ENCODE measurements at places on chromosomes 2 and 18.

DNA sequence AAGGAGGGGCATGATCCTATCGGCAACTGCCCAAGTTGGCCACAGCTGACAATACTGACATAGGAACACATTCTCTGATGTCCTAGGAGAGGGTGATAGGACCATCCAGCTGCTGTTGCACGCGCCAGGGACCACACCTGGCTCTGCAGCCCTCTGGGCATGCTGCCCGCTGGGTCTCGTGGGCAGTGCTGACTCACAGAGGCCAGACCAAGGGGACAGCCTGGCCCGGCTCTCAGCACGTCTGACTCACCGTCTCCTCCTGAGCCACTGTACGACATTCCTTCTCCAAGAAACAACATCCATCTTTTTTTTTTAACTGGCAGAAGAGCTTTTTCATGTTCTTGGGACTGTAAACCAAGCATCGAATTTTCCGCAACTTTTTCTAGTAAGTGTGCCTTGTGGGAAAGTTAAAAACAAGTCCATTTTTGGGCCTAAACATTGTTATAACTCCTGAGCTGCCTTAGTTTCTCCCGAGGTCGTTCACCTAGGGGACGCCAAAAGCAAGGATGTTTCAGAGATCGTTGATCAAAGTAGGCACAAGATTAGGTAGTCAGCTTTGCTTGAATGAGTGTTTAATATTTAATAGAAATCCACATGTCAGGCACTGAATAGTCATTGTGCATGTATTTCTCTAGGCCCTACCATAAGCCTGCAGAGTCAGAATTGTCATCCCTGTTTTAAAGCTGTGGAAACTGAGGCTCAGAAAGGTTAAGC lies 100.3 kb downstream of the TTC32 start:
- no peak for DNase-seq

DNA sequence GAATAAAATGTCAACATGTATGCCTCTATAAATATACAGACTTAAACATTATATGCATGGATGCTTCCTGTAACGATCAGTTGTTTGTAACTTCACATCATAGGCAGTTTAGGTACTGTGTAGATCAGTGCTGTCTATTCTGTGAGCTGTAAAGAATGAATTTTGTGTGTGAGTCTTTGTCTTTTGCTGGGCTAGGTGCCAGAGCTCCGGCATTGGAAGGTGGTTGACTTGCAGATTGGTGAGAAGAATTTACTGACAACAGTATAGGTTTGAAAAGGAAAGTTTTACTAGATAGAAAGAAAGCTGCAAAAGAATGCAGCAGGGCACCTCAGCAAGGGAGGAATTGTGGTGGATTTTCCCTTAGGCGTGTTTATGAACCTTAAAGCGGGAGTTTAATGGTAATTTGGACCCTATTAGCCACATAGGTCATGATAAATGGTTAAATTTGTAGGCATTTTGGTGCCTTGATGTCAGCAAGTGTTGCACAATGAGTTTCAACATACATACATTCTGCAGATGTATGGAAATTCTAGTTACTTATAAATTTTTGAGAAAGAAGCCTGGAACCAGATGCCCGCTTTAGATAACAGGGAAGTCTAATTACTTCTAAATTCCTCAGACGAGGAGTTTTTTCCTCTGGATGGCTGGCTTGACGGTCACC lies 6.7 kb upstream of the QPCT start:
- no peak for DNase-seq

DNA sequence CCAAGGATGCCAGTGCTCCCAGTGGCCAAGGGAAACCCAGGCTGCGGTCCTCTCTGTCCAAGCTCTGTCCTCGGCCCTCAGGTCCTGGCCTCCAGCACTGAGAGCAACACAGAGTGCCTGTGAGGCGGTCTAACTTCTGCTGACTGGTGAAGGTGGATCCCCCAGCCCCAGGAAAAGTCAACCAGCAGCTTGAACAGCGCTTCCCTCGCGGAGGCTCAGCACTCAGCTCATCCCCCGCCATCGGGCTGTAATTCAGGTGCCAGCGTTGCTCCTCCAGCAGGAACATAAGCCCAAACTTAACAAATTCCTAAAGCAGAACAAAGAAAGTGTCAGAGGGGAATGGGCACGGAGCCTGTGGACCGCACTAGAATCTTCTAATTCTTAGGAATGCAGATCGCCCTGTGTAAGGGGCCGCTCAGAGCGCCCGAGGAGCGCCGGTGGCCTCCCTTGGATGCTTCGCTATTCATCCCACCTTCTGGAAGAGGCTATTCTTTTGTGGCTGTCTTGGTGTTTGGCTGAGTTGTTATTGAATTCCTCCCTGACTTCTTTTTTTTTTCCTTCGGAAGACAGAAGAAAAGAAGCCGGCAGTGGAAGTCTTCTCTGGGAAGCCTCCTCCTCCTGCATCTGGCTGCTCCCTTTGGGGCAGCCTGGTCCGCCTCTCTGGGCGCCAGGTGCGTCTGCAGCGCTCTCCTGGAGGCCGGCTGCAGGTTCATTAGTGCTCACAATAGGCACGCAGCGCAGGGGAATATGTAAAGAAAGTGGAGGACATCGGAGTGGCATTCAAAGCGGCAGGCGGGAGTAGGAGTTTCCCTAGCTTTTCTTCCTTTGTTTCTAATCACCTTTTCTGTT lies 905.6 kb downstream of the TSN start:
- no peak for DNase-seq

DNA sequence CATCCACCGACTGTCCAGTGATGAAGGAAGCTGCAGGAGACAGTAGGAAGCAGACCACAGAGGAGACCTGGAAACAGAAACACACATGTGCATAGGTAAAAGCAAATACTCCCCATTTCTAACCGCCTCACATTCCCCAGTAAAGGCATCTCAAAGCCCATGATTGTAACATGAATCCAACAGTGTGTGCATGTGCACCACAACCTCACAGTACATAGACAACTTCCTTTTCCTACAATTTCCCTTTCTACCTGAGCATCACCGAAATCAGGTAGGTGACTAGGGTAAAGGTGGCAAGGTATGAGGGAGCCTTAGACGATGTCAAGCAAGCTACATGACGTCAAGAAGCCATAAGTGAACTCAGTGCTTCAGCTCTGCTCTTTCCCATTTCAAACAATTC lies 30.6 kb upstream of the MREG start:
- DNase-seq, result no peak

- no peak for DNase-seq
These were observed 516.5 kb upstream of the NETO1 start for GRCh38 chr18:73384246-73384645.

DNA sequence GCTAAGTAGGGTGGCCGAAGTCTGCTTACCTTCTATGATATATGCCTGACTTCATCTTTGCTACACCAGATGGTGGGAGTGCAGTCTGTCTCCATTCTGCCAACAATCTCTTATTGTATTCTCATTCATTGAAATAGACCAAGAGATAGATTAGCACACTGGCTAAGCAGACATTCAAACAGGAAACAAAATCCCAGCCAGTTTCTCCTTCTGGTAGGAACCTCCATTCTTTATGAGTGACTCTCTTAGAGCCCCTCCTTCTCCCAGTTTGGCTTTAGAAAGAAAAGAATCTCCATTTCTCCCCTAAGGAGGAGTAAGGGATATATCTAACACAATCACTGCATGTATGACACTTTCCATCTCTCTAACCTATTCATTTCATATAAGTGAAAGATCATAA lies 118.9 kb upstream of the COL5A2 start:
- DNase-seq, result no peak

DNA sequence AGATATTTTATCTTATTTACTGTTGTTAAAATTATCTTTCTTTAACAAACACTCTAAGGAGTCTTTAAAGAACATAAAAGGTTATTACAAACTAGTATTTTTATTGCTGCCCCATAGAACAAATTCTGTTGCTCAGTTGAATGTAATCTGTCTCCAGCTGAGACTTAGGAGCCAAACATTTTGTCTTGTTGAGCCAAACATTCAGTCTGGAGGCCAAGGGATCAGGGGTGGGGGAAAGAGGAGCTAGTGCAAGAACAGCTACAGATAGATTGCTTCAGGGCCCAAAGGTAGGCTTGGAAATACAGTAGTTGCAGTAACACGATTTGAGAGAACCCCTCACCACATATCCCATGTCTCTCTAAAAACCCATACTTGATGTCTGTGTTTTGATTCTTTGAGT lies 51.2 kb downstream of the TPGS2 start:
- DNase-seq, result no peak

GRCh38 chr2:468648-469336 lies 180.9 kb upstream of the ALKAL2 start:
- no peak for DNase-seq

- no peak for DNase-seq
These were observed 298.4 kb upstream of the HS6ST1 start for GRCh38 chr2:128617029-128617590.

DNA sequence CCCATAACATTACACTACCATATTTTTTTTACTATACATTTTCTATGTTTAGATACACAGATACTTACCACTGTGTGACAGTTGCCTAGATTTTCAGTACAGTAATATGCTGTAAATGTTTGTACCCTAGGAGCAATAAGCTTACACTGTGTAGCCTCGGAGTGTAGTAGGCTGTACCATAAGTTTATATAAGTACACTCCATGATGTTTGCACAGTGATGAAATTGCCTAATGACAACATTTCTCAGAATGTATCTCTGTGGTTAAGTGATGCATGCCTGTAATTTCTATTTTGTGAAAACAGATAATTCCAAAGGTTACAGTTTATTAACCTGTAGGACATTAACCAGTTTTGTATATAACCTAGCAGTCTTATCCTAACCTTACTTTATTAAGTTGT lies 128.1 kb upstream of the RBMS1 start:
- DNase-seq, result no peak

- DNase-seq, result no peak
These were observed 18.6 kb downstream of the ERCC3 start for GRCh38 chr2:127275356-127275755.

DNA sequence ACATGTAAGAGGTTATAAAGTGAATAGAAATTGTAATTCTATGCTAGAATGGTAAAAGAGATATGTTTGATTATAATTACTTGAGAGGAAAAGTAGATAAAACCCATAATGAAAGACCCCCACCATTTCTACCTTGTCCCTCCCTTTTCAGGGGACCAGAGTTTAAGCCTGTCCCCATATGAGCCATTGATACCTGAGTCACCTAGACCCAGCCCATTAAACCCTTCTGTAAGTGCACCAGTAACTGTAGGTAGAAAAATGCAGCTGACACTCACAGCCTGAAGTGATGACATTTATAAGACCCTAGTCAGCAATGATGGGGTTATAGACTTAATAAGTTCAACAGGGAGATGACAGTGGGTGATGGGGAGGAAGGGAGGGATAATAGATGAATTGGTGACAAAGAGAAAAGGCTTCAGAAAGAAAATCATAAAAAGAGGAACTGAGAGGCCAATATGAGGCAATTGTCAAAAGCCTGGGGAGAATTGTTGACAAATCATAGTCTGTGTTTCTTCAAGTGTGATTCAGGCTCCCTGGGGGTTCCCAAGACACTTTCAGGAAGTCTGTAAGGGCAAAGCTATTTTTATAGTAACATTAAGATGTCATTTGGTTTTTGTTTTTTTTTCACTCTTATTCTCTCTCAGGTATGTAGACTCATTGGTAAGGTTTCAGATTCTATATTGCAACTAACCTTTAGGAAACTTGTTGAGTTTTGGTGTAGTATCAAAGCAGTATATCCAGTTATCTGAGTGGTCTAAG lies 544.2 kb downstream of the SATB2 start:
- DNase-seq, result no peak

- no peak for DNase-seq
These were observed 160.9 kb downstream of the MIB1 start for GRCh38 chr18:21901423-21901945.

GRCh38 chr2:147846412-147847081 lies 1.7 kb downstream of the ACVR2A start:
- DNase-seq, result no peak

- DNase-seq, result no peak
These were observed 59.4 kb downstream of the KCNG2 start for GRCh38 chr18:79857082-79857671.

DNA sequence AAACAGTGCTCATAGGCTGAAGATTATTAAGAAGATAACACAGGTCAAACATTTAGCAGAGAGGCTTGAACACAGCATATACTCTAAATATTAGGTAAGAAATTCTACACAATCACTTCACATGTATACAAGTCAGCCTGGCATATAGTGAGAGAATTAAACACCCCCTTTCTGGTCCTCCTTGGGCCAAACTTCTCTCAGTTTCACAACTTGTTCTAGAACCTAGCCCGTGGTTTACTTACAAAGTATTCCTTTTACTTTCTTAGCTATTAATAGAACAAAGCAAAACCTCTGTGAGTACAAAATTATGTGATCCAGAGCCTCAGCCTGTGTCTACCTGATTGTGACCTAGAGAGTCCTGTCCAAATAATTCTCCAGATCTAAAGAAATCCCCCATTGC lies 562.8 kb downstream of the TNS1 start:
- DNase-seq, result no peak

GRCh38 chr2:73105511-73105971 lies 7.2 kb downstream of the RAB11FIP5 start:
- DNase-seq, result no peak

GRCh38 chr2:170601489-170601888 lies 113.6 kb upstream of the SP5 start:
- no peak for DNase-seq

DNA sequence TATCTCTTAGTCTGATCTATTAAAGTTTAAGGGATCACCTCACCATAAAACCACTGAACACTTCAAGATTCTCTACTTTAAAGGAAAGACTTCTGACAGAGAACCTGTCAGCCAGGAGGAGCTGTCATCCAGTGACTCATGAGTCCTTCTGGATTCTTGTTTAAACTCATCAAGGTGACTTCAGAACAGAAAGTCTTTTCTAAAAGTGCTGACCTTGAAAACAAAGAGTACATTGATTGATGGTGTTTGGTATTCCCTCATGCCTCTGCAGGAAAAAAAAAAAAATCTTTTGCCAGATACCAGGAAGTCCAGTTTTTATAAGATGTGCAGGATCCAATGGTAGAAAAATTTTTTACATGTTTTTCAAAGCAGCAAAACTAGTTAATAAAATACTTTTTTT lies 12.3 kb downstream of the DSG2 start:
- DNase-seq, result no peak

DNA sequence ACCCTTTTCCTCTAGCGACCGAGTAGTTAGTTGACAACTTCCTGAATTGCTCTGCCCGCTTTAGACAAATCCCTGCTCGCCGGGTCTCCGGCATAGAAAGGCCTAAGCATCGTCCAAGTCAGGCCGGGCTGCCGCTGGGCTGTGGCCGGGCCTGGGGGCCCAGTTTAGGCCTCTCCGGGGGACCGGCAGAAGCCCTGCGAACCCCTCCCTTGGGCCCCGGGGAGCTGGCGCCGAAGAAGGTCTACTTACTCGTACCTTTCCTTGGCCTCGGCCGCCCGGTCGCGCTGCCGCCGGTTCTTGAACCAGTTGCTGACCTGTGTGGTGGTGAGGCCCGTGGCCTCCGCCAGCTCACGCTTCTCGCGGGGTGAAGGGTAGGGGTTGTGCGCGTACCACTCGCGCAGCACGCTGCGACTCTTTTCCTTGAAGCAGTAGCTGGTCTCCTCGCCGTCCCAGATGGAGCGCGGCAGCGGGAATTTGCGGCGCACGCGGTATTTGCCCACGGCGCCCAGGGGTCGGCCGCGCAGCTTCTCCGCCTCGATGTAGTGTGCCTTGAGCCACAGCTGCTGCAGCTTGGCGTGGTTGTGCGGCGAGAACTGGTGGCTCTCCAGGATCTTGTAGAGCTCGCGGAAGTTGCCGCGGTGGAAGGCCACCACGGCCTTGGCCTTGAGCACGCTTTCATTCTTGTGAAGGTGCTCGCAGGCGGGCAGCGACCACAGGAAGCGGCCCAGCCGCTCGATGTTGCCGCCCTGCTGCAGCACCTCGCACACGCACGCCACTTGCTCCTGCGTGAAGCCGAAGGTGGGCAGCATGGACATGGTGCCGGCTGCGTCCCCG lies 739 bp downstream of the SIX2 start:
- no peak for DNase-seq

- DNase-seq, result no peak
These were observed 158.0 kb downstream of the LTBP1 start for GRCh38 chr2:33104726-33105125.
